ENCODE measurements at places on chromosomes 11 and 22. TPM values are rescaled to one million over a fixed set of nuclear protein-coding genes. Genes with fewer than 3 reads are reported as not detected.

GRCh38 chr11:24585192-24585591 lies 88.3 kb downstream of the LUZP2 start:
- peak; percentile 32 for DNase-seq

GRCh38 chr11:17742019-17742418 lies 7.4 kb downstream of the KCNC1 start:
- no peak for DNase-seq

- DNase-seq, result no peak
Observed at GRCh38 chr22:49006207-49007012, 821.3 kb downstream of the BRD1 start.

DNA sequence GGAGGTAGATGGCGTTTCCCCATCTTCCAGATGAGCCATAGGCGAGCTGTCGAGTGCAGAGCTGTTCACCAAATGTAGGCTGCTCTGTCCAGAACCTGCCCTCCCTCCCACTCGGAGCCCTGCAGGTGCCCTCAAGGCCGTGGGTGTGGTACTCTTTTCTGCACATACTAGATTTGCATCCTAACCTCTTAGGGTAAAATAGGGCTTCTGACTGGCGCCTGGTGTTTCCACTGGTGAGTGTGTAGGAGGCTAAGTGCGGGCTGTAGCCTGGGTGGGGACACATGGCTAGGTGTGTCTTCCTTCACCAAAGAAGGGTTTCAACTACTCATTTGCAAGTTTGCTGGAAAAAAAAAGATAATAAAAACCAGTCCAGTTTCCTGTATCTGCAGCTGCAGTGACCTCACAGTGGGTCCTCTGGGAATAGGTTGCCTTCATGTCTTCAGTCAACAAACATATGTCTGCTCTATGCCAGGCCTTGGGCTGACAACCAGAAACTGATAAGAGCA lies 8.5 kb downstream of the BIK start:
- no peak for DNase-seq

DNA sequence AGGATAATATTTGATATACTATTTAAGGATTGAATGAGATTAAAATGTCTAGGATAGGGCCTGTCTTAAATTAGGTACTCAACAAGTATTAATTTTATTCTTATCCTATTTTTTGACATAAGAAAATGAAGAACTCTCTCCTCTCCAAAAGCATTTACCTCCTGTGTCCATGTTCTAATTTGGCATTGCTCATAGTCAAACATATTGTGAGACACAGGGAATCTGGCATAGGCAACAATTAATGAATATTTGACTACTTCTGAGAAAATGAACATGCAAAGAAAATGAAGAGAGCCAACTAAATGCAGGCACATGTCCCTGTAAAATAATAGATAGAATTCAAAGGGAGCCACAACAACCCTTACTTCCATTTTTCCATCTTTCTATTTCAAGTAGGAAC lies 198.5 kb upstream of the C11orf87 start:
- no peak for DNase-seq

- no peak for DNase-seq
Observed at GRCh38 chr11:96238563-96239135, 104.3 kb downstream of the MAML2 start.

DNA sequence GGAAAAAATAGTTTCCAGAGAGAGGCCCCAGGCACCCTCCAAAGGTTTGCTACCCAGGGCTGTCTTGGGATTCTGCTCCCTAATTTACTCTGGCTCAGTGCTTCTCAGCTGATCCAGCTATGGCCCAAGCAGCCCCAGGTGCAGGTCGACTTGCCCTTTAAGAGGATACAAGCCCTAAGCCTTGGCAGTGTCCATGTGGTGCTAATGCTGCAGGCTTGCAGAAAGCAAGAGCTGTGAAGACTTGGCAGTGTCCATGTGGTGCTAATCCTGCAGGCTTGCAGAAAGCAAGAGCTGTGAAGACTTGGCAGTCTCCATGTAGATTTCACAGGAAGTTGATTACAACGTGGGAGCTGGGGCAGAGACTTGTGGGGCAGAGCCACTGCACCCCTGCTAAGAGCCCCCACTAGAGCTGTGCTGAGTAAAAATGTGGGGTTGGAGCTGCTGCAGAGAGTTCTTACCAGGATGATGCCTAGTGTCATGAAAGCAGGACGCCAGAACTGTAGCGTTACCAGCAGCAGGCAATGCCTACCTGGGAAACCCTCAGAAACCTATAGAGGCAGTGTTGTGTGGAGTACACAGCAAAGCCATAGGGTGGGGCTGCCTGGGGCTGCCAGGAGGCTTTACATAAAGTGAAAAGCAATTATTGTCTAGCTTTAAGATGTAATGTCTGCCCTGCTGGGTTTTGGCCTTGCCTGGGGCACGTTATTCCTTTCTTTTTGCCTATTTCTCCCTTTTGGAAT lies 16.1 kb upstream of the OR52K1 start:
- DNase-seq, result no peak

GRCh38 chr11:23632293-23632692 lies 772.0 kb upstream of the CCDC179 start:
- DNase-seq, result no peak

GRCh38 chr11:120135838-120136237 lies 2.1 kb downstream of the TRIM29 start:
- DNase-seq, result no peak

DNA sequence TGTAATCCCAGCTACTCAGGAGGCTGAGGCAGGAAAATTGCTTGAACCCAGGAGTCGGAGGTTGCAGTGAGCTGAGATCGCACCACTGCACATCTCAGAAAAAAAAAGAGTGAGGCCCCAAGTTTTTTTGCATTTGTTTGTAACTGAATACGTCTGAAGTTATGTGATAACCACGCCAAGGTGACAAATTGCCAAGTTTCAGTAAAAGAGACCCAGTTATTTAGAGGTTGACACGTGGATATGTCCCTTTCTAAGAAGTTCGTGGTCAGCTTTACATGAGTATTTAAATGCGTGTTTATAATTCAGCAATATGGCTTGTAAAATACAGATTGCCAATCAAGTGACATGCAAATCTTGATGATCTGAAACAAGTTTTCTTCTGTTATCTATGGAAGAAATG lies 8.0 kb downstream of the PPARA start:
- DNase-seq, result no peak

GRCh38 chr11:30729187-30729713 lies 143.1 kb upstream of the MPPED2 start:
- no peak for DNase-seq

GRCh38 chr11:72343006-72343756 lies 91.2 kb downstream of the CLPB start:
- DNase-seq, result no peak

DNA sequence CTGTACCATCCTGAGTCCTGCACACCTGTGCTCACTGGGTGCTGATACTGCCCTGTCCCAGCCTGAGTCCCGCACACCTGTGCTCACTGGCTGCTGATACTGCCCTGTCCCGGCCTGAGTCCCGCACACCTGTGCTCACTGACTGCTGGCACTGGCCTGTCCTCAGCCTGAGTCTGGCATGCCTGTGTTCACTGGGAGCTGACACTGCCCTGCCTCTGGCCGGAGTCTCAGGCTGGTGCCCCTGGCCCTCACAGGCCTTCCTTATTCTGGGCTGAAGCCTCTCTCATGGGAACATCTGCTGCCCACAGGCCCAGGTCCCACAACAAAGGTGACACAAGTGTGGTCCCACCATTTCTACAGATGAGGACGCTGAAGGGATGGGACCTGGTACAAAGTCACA lies 115.1 kb downstream of the MPPED1 start:
- no peak for DNase-seq

DNA sequence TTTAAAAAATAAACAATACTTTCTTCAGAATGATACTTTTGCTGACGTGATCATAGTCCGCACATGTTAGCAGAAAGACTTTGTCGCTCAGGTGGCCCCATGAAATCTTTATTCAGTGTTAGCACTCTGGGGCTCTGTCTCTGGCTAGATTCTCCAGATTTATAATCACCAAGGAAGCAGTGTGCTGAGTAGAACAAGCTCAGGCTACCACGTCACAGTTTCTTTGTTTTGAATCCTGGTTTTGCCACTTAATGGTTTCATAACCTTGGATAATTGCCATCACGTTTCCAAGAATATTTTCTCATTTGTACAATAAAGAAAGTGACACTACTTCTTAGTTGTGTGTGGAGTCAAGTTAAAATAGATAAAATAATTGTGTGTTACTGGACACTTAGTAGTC lies 3.9 kb upstream of the MUC15 start:
- DNase-seq, result no peak

DNA sequence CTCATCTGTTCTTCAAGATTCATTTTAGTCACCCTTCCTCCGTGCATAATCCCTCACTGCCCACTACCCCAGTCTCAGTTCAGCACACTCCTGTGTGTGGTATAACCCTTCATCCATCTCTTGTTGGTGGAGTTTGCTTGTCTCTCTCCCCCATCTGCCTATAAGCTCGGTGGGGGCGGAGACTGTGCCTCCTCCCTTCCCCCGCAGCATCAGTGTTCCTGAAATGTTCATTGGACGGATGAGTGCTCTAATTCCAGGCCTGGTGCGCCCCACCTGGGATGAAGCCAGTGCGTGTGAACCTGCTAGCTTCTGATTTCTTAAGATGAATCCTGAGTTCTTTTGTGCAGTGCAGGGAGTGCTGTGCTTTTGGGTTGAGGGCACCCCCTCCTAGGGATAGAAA lies 100.0 kb downstream of the GRIK4 start:
- DNase-seq, result no peak

- DNase-seq, result no peak
Observed at GRCh38 chr11:16880184-16880801, 133.9 kb downstream of the PLEKHA7 start.

MPZL2 gene
- total RNA-seq, result 13.1 TPM

CDON gene
- 10.4 TPM for total RNA-seq

OR51I1 gene
- not detected for total RNA-seq

CALCA gene
- total RNA-seq, result 6.0 TPM

ASRGL1 gene
- 20.3 TPM for total RNA-seq

MS4A4A gene
- total RNA-seq, result not detected

MYBPC3 gene
- total RNA-seq, result not detected

LDLRAD3 gene
- 11.4 TPM for total RNA-seq

OR51E1 gene
- not detected for total RNA-seq
